ENCODE measurements at places on chromosomes 1 and 21.

- no peak for DNase-seq
- H3K27ac ChIP-seq = no peak overlapping the region
- no peaks in the 10 kb centered on the region for H3K36me3 ChIP-seq
Measured at GRCh38 chr1:216627252-216627651, 96.0 kb downstream of the ESRRG start.

DNA sequence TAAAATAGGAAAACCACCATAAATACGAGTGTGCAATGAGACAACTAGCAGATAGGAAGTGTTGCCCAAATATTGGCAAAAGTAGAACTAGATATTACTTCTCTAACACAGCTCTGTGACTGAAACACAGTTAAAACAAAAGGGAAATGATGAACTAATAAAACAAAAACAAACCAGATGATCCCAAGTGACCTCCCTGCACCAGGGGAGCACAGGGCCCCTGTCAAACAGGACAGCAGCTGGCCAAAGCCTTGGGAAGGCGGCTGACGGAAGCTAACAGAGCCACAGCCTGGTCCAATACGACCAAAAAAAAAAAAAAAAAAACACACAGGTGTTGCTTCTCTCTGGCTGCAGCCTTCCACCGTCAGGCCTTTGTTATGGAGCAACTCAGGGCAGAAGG lies 17.8 kb downstream of the ZBTB17 start:
- H3K27ac ChIP-seq = no peak overlapping the region
- H3K36me3 ChIP-seq = no peaks in the 10 kb centered on the region
- no peak for DNase-seq

GRCh38 chr21:38494251-38494642 lies 4.0 kb downstream of the ERG start:
- H3K27ac ChIP-seq = no peak overlapping the region
- H3K4me3 ChIP-seq = no peak overlapping the region
- DNase-seq = no peak
- no peaks in the 10 kb centered on the region for H3K36me3 ChIP-seq

GRCh38 chr1:183873642-183874041 lies 68.7 kb downstream of the RGL1 start:
- no peaks in the 10 kb centered on the region for H3K36me3 ChIP-seq
- H3K4me3 ChIP-seq = no peak overlapping the region
- peak overlapping the region; percentile 22 for H3K27ac ChIP-seq
- peaks cover 12% of the 10 kb centered on the region for H3K4me1 ChIP-seq

DNA sequence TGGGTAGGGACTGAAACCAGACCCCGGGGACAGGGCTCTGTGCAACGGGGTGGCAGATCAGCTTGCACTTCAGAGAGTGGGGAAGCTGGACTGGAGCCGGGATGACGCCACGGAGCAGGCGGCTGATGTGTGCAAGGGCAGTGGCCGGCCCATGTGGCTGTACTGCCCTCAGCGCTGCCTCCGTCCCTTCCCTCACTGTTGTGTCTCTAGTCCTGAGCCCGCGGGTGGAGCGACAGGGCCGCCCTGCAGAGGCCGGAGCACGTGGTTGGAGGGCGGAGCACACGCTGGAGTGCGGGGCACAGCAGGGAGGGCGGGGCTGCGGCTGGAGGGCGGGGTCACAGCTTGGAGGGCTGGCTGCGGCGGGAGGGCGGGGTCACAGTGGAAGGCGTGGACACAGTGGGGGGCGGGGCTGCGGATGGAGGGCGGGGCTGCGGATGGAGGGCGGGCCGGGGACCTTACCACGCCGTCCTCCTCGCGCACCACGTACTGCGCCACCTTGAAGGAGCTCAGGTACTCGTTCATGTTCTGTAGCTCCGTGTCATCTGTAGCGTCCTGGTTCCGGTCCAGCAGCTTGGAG lies 52.4 kb downstream of the CHD5 start:
- DNase-seq = peak; percentile 37
- H3K27ac ChIP-seq = no peak overlapping the region
- H3K4me3 ChIP-seq = no peak overlapping the region
- peaks cover 11% of the 10 kb centered on the region for H3K27me3 ChIP-seq
- H3K36me3 ChIP-seq = no peaks in the 10 kb centered on the region
- no peaks in the 10 kb centered on the region for H3K4me1 ChIP-seq

- no peaks in the 10 kb centered on the region for H3K4me1 ChIP-seq
- no peak for DNase-seq
- H3K27ac ChIP-seq = no peak overlapping the region
- no peaks in the 10 kb centered on the region for H3K27me3 ChIP-seq
- no peak overlapping the region for H3K4me3 ChIP-seq
- H3K36me3 ChIP-seq = no peaks in the 10 kb centered on the region
Measured at GRCh38 chr1:34656731-34657130, 98.1 kb upstream of the GJB5 start.

DNA sequence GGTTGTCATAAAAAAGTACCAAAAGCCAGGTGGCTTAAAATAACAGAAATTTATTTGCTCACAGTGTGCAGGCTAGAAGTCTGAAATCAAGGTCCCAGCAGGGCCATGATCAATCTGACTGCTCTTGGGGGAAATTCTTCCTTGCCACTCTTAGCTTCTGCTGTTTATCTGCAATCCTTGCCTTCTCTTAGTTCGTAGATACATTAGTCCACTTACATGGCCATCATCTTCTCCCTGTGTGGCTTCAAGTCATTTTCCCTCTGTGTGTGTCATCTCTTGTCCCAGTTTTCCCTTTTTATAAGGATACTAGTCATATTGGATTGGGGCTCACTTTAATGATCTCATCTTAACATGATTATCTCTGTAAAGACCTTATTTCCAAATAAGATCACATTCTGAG lies 124.0 kb upstream of the NCAM2 start:
- no peaks in the 10 kb centered on the region for H3K4me1 ChIP-seq
- H3K27me3 ChIP-seq = no peaks in the 10 kb centered on the region
- no peak for DNase-seq
- H3K4me3 ChIP-seq = no peak overlapping the region
- H3K36me3 ChIP-seq = no peaks in the 10 kb centered on the region
